Memory B cell (primary cell): ENCODE measurements at places on chromosomes 7 and 10.
A peak's percentile ranks its signal among the peaks of the same experiment; 100 is the strongest.

DNA sequence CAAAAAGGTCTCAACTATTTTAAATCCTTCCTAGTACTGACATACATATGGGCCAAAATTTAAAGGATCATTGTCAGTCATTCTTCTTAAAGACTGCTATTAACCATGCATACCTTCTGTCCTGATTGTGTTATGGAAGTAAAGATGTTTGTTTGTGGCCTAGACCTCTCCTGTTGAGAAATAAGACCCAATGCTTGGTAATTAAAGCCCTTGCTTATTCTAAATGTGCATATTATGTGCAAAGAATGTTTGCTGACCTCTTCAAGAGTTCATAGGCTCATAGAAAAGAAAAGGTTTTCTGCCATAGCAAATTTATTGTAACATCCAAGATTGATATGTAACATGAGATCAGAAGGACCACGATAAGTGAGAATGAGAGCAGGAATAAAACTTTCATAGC is 145.6 kb downstream of the TWIST1 start:
- DNase-seq: no peak
- no peak overlapping the region for H3K4me3 ChIP-seq
- H3K27ac ChIP-seq: no peak overlapping the region
- H3K36me3 ChIP-seq: peaks cover 11% of the 10 kb centered on the region
- H3K27me3 ChIP-seq: no peaks in the 10 kb centered on the region
- no peaks in the 10 kb centered on the region for H3K4me1 ChIP-seq

DNA sequence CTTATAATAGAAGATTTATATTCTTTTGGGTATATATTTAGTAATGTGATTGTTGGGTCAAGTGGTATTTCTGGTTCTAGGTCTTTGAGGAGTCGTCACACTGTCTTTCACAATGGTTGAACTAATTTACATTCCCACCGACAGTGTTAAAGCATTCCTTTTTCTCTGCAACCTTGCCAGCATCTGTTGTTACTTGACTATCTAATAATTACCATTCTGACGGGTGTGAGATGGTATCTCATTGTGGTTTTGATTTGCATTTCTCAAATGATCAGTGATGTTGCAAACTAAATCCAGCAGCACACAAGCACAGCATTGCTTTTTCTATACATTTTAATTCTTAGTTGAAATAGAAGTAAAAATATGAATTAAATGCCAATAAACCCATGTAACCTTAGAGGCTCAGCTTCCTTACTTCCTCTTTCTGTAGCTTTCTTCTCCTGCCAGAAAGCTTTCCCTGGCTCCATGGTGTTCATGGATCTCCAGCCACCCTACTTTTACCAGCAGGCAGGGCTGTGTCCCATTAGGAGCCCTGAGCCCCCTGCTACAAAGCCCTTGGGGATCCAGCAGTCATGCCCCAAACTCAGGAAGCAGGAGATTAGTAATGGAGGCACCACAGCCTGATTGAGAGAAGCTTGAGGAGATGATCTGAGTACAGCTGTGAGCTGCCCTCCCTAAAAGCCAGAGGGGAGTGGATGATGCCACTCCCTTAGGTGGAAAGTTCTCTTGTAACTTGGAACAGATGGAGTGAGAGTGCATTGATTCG is 158.6 kb downstream of the TMEM178B start:
- no peak overlapping the region for H3K4me3 ChIP-seq
- H3K27me3 ChIP-seq: peaks cover 13% of the 10 kb centered on the region
- DNase-seq: no peak
- no peaks in the 10 kb centered on the region for H3K36me3 ChIP-seq

- no peak for DNase-seq
- H3K4me3 ChIP-seq: no peak overlapping the region
- peaks cover 9% of the 10 kb centered on the region for H3K27me3 ChIP-seq
- no peaks in the 10 kb centered on the region for H3K36me3 ChIP-seq
- no peak overlapping the region for H3K27ac ChIP-seq
Measured at GRCh38 chr10:79181698-79182521, 113.1 kb downstream of the ZMIZ1 start.

DNA sequence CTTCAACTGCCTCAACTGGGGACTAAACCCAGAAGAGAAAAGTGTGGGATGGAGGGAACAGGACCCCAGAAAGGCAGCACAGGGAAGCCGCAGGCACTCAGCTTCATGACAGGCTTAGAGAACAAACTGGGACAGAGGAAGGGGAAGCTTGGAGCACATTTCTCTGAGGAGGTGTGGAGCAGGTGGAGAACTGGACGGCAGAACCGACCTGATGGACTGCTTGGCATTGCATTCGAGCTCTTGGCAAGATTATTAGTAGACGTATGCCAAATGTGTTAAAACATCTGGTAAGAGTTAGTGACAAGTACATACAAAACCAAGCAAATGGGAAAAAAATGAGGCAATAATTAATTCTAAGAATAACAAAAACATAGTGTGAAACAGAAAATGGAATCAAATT is 335.7 kb downstream of the SFMBT2 start:
- H3K36me3 ChIP-seq: no peaks in the 10 kb centered on the region
- peaks cover 18% of the 10 kb centered on the region for H3K27me3 ChIP-seq
- H3K27ac ChIP-seq: no peak overlapping the region
- no peak for DNase-seq
- H3K4me1 ChIP-seq: no peaks in the 10 kb centered on the region

GRCh38 chr7:27560706-27561235 is 101.9 kb downstream of the HIBADH start:
- no peaks in the 10 kb centered on the region for H3K4me1 ChIP-seq
- no peak overlapping the region for H3K4me3 ChIP-seq
- H3K27ac ChIP-seq: no peak overlapping the region
- no peak for DNase-seq
- peaks cover 10% of the 10 kb centered on the region for H3K36me3 ChIP-seq

GRCh38 chr10:21329995-21330627 is 195.4 kb downstream of the SKIDA1 start:
- no peaks in the 10 kb centered on the region for H3K36me3 ChIP-seq
- H3K27ac ChIP-seq: no peak overlapping the region
- no peaks in the 10 kb centered on the region for H3K27me3 ChIP-seq
- no peak for DNase-seq
- no peaks in the 10 kb centered on the region for H3K4me1 ChIP-seq

DNA sequence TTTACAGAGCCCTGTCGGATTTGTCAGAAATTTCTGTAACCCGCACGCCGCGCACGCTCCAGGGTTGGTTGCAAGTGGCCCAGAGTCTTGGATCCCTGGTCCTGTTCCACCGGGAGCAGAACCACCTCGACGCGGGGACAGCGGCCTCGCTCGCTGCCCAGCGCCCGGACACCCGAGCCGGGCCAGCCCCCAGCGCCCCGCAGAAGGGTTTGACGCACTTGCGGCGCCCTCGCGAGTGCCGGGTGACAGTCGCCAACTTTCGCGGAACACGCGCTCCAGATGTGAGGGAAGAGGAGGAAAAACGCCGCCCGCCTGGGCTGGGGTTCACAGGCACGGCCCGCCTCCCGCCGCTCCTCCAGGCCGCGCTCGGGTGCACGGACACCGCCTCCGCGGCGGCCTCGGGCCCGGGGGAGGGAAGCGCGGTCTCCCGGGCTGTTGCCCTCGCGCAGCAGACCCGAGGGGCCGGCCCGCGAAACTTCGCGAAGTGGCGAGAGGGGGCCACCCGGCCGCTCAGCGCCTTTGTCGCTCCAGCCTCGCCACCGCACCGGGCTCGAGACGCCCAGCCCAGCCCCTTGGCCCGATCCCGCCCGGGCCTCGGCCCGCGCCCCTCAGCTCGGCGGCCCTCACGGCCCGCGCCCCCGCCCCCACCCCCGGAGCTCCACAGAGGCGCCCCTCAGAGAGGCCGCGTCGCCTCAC is 514 bp downstream of the RNF216 start:
- H3K4me1 ChIP-seq: peaks cover 27% of the 10 kb centered on the region
- no peaks in the 10 kb centered on the region for H3K27me3 ChIP-seq
- no peak for DNase-seq
- peak overlapping the region; percentile 96 for H3K4me3 ChIP-seq
- H3K36me3 ChIP-seq: peaks cover 9% of the 10 kb centered on the region
- H3K27ac ChIP-seq: peak overlapping the region; percentile 96

- peaks cover 3% of the 10 kb centered on the region for H3K36me3 ChIP-seq
- no peaks in the 10 kb centered on the region for H3K4me1 ChIP-seq
- no peak for DNase-seq
Measured at GRCh38 chr10:111486346-111486745, 409.5 kb downstream of the ADRA2A start.

DNA sequence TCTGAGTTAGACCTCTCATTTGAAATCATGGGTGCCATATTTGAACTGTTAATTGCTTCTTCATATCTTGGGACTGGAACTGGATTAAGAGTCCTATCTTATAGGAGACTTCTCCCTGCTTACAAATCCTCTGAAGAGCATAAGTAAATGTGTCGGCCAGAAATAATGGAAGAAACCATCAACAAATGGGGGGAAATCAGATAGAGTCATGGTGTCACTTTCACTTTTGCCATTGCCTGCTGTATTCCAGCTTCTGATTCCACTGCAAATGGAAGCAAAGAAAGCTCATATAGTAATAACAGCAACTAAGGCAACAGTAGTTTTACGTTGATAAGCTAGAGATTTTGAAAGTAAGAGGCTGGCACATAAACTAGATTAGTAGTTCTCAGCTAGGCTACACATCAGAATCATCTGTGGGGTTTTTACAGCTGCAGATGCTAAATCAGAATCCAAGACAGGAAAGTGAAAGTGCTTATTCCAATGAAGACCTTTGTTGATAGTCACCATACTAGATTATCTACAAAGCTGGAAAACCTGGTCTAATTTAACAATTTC is 12.3 kb upstream of the CRPPA start:
- no peaks in the 10 kb centered on the region for H3K4me1 ChIP-seq
- H3K4me3 ChIP-seq: no peak overlapping the region
- H3K27me3 ChIP-seq: peaks cover 5% of the 10 kb centered on the region
- H3K27ac ChIP-seq: no peak overlapping the region
- no peak for DNase-seq

- DNase-seq: no peak
- no peak overlapping the region for H3K27ac ChIP-seq
- H3K36me3 ChIP-seq: no peaks in the 10 kb centered on the region
- peaks cover 5% of the 10 kb centered on the region for H3K27me3 ChIP-seq
- H3K4me1 ChIP-seq: peaks cover 3% of the 10 kb centered on the region
Measured at GRCh38 chr7:105831302-105831620, 45.1 kb downstream of the ATXN7L1 start.

GRCh38 chr10:119701861-119702260 is 24.0 kb upstream of the INPP5F start:
- DNase-seq: no peak
- H3K27ac ChIP-seq: peak overlapping the region; percentile 93
- H3K36me3 ChIP-seq: peaks cover 8% of the 10 kb centered on the region
- H3K4me3 ChIP-seq: peak overlapping the region; percentile 43
- H3K4me1 ChIP-seq: peaks cover 41% of the 10 kb centered on the region

DNA sequence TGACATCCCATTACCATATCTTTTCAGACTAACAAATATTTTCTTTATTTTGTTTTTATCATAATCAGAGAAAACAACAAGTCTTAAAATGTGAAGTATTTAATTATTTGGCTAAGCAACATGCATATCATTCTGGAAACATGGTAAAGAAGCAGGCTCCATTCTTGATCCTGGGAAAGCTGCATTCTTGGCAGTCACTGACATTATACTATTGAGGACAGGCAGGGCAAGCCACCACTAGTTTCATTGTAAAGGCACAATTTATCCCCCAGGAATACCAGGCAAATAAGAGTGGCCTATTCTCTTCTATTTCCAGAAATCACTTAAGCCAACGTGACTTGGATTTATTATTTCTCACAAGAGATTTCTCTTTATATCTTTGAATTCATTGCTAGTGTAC is 153.8 kb upstream of the AKR1E2 start:
- no peak for DNase-seq
- H3K27me3 ChIP-seq: peaks cover 11% of the 10 kb centered on the region
- H3K27ac ChIP-seq: no peak overlapping the region
- H3K4me3 ChIP-seq: no peak overlapping the region

GRCh38 chr10:3785851-3786271 is 852 bp upstream of the KLF6 start:
- no peaks in the 10 kb centered on the region for H3K27me3 ChIP-seq
- peak overlapping the region; percentile 100 for H3K27ac ChIP-seq
- peak; percentile 57 for DNase-seq
- peak overlapping the region; percentile 90 for H3K4me3 ChIP-seq
- H3K4me1 ChIP-seq: peaks cover 24% of the 10 kb centered on the region

GRCh38 chr7:70321016-70321590 is 722.8 kb downstream of the AUTS2 start:
- H3K4me3 ChIP-seq: no peak overlapping the region
- H3K4me1 ChIP-seq: no peaks in the 10 kb centered on the region
- no peaks in the 10 kb centered on the region for H3K36me3 ChIP-seq
- DNase-seq: no peak

DNA sequence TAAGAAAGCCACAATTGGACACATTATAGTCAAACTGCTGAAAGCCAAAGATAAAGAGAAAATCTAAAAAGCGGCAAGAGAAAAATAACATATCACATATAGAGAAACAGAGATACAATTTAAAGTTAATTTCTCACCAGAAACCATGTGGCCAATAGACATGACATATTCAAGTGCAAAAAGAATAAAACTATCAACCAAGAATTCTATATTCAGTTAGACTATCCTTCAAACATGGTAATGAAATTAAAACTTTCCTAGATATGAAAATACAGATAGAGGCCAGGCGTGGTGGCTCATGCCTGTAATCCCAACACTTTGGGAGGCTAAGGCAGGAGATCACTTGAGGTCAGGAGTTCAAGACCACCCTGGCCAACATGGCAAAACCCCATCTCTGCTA is 129.1 kb upstream of the RNF32 start:
- no peaks in the 10 kb centered on the region for H3K4me1 ChIP-seq
- H3K4me3 ChIP-seq: no peak overlapping the region
- peaks cover 8% of the 10 kb centered on the region for H3K27me3 ChIP-seq

DNA sequence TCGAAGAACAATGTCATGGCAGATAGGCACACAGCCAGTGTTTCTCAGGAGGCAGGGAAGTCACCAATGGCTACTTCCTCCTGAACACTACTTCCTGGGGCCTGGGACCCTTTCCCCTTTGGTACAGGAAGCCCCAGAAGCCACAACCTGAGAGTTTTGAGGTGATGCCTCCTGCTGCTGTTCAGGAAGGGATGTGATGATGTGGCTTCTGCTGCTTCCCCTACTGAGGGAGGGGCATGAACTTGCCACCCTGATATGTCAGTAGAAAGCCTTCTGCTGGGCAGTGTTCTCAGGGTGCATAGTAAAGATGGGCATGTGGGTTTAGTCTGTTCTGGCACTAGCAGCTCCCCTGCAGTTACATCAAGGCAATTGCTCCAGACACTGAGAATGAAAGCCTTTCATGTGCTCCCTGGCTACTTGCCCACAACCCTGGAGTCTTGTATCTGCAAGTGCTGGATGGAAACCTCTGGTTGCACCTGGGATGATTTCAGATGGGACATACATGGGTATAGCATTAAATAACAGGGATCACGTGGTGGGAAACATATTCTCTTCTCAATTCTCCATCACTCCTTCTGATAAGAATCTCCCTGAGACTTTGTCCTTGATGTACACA is 69.3 kb downstream of the ADRA2A start:
- H3K4me1 ChIP-seq: no peaks in the 10 kb centered on the region
- H3K4me3 ChIP-seq: no peak overlapping the region
- H3K27me3 ChIP-seq: peaks cover 18% of the 10 kb centered on the region
- no peaks in the 10 kb centered on the region for H3K36me3 ChIP-seq

- H3K4me1 ChIP-seq: no peaks in the 10 kb centered on the region
- no peak for DNase-seq
- H3K4me3 ChIP-seq: no peak overlapping the region
- H3K36me3 ChIP-seq: no peaks in the 10 kb centered on the region
Measured at GRCh38 chr10:14262836-14263425, 67.8 kb downstream of the FRMD4A start.
